Stimulated activated CD4-positive, alpha-beta T cell treated with anti-CD3 and anti-CD28 coated beads, Interleukin-4, amount 100 ng/mL, for 4 hours (primary cell): ENCODE measurements at places on chromosomes 3 and 15.
A peak's percentile ranks its signal among the peaks of the same experiment; 100 is the strongest.

DNA sequence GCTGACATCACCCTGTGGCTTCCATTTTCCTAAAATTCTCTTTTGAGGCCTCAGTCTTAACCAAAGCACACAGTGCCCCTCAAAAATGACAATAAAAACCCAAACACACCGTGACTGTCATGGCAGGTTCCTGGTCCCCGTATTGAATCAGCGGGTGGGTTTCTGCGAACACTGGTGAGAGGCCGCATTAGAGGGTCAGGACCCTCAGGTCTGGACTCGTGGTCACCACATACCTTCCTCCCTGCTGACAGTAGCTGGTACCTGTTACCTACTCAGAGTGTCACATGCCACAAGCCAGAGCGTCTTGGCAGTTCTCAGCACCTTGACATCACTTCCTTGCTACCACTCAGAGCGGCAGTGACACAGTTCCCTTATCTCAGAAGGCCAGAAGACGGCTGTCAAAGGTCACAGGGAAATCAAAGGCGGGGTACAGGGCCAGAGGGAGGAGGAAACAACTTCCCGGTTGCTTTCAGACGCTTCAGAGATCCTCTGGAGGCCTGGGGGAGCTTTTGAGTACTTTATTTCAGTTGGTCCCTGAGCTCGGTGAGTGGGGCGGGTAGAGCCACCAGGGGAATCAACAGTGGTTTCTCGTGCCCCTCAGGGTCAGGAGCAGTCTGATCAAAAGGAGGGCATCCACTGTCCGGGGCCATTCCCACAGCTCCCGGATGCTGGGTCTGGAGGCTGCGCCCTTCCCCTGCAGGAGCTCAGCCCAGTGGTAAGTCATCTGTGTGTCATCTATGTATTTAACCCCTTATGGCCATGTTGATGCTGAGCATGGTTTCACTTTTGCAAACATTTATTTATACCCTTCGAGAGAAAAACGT lies at the start of the genes CCR5AS and CCRL2:
CCR5AS (minus strand) TSS at position 279 of the 824 bp plus-strand sequence.
CCRL2 (plus strand) TSS at position 472 of the 824 bp plus-strand sequence. CDS start 821 bp downstream, outside the sequence.
- DNase-seq, result peak; percentile 3

GRCh38 chr15:74402873-74403587 lies 30.7 kb downstream of the SEMA7A start:
- peak; percentile 88 for DNase-seq

- DNase-seq, result no peak
Measured at GRCh38 chr15:55532944-55533343, 24.9 kb upstream of the DNAAF4 start.

- no peak for DNase-seq
Measured at GRCh38 chr15:70906842-70907241, 14.2 kb downstream of the LRRC49 start.

GRCh38 chr3:72976281-72976741 lies 20.3 kb upstream of the PPP4R2 start:
- DNase-seq, result no peak

- DNase-seq, result no peak
Measured at GRCh38 chr15:22808761-22809280, 22.4 kb downstream of the NIPA1 start.

GRCh38 chr15:76951220-76951619 lies 19.7 kb downstream of the RCN2 start:
- DNase-seq, result no peak

DNA sequence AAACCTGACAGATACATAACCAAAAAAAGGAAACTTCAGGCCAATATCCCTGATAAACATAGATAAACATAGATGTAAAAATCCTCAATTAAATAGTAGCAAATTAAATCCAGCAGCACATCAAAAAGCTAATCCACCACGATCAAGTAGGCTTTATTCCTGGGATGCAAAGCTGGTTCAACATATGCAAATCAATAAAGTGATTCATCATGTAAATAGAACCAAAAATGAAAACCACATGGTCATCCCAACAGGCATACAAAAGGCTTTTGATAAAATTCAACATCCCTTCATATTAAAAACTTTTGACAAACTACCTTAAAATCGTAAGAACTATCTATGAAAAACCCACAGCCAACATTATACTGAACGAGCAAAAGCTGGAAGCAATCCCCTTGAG lies 882.2 kb downstream of the NTRK3 start:
- no peak for DNase-seq

GRCh38 chr3:111749171-111750170 lies 109.6 kb upstream of the PHLDB2 start:
- no peak for DNase-seq

DNA sequence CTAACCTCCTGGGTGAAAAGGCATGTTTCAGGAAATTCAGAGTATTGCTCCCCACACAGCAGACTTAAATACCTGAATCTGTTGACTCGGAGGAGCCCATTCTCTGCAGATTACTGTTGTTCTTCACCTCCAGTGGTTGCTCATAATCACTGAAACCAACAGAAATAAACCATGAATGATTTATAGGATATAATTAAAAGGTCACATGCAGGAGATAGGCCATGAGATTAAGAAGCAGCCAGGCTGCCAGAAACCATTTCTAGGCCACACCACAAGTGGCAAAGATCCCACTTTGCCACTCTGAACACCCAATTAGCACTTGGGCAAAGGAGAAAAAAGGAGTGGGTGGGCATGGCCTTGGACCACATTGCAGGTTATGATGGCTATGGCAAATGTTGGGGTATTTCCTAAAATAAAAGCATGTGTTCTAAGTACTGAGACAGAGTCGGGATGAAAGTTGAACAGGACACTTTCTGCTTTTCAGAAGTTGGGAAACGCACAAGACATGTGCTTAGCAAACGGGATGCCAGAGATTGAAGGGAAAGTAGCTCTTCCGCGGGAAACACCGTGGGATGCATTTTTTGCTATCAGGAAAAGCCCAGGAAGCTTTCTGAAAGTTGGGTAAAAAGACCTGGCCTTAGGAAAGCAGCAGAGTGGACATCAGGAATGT lies 1.5 kb downstream of the CDC25A start:
- no peak for DNase-seq

GRCh38 chr3:197487911-197488391 lies 67.8 kb downstream of the BDH1 start:
- DNase-seq, result no peak

GRCh38 chr3:56443372-56443771 lies 24.9 kb downstream of the ERC2 start:
- no peak for DNase-seq

GRCh38 chr3:68295457-68295856 lies 636.9 kb downstream of the TAFA4 start:
- no peak for DNase-seq

DNA sequence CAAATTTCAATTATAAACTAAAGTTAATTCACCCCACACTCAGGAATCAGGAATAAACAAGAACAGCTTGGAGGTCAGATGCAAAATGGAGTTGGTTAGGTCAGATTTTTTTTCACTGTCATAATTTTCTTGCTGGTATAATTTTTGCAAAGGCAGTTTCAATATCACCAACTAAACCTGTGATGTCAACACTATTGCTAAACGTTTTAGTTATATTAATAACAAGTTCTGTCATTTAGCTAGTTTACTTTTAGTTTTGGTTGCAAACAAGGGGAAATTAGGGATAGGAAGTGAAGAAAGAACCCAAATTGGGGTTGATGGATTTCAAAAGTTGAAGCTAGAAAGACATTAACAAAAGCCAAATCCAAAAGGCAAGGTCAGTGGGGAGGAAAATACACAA lies 4.6 kb upstream of the CPB1 start:
- DNase-seq, result no peak

DNA sequence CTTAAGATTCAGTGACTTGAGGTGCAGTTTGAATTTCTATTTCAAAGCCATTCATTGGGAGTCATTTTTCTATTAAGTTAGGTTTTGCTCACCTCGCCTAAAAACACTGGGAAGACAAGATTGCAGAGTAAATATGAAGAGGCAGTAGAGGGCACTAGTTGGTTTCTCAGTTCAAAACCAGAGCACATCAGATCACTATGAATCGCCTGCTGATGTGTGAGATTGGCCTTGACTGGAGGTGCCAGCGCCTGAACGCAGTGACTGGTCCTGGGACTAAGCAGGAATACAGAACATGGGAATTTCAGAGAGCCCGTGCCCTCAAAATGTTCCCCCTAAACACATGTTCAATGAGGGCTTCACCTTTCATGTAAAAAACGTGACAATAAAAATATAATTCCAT lies 229.0 kb downstream of the ITPR1 start:
- DNase-seq, result no peak

GRCh38 chr3:11510001-11510340 lies 133.7 kb downstream of the VGLL4 start:
- DNase-seq, result no peak

GRCh38 chr3:177538750-177539730 lies 341.8 kb upstream of the TBL1XR1 start:
- DNase-seq, result no peak

DNA sequence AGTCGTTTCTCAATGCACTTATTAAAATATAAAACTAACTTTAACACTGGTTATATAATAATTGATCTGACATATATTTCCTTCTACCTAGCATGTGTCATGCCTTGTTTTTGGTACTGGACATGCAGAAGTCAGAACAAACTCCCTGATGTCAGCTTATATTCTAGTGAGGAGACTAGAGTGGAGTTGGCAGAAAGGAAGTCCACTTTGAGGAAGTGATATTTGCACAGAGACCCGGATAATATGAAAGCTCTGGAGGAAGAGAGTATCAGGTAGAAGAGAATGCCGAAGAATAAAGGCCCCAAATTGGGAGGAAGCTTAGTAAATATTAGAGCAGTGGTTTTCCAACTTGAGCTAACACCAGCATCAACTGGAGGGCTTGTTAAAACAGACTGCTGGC lies 24.6 kb upstream of the ZNF280D start:
- DNase-seq, result no peak

DNA sequence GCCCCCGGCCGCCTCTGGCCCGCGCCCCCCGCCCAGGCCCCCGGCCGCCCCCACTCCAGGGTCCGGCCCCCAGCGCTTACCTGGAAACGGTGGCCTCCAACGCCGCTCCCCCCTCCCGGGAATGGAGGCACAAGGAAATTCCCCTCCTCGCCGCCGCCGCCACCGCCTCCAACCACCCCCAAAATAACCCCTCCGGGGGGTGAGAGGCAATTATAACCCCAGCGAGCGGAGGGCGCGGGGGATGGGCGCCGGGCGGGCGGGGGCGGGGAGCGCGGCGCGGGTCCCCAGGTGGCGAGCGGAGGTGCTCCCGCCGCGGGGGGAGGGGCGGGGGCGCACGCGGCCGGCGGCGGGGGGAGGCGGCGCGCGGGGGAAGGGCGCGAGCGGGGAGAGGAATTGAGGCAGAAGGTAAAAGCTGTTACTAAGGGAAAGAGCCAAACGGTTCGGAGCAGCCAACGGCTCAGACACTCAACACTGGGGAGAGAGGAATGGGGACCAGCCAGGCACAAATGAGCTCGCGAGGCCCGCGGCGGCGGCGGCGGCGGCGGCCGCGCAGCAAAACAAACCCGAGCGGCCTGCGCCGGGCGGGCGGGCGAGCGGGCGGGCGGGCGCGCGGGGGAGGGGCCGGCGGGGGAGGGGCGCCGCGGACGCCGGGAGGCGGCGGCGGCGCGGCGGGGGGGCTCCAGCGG lies at the start of gene TBL1XR1:
TBL1XR1 (minus strand) TSS at position 442 of the 686 bp plus-strand sequence. CDS start 132,505 bp downstream, outside the sequence.
- DNase-seq, result peak; percentile 85

DNA sequence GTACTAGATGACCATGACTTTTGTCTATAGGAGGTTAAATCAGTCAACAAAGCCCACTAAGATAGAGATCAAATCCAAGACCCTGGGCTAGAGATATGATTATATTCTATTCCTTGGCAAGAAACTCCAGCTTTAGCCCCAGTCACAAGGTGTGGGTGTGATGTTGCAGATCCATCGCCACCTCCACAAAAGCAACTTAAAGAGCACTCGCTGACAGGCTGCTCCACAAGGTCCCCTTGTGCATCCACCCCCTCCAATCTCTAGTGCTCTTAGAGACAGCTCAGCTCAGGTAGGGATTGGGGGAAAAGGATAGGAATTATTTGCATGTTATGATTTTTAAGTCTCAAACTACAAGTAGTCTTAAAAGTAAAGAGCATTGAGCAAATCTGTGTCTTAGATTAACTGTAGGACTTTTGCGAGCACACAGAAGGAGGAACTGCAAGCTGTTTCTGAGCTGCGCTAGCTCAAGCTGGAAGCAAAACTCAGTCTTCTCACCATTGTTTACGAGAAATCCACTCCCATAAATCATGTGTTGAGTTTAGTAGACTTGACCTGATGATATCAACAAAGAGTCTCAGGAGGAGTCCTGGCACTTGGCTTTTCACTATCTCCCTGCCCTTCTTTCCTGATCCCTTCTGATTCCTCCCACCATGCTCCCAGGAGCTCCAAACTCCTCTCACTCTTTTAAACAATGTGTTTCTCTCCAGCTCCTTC lies 177.6 kb downstream of the STAC start:
- DNase-seq, result no peak

GRCh38 chr15:73626072-73626471 lies 7.1 kb downstream of the NPTN start:
- no peak for DNase-seq

GRCh38 chr15:59996298-59997041 lies 7.6 kb upstream of the FOXB1 start:
- DNase-seq, result no peak

- DNase-seq, result no peak
Measured at GRCh38 chr3:45017821-45018220, 8.3 kb upstream of the CLEC3B start.

DNA sequence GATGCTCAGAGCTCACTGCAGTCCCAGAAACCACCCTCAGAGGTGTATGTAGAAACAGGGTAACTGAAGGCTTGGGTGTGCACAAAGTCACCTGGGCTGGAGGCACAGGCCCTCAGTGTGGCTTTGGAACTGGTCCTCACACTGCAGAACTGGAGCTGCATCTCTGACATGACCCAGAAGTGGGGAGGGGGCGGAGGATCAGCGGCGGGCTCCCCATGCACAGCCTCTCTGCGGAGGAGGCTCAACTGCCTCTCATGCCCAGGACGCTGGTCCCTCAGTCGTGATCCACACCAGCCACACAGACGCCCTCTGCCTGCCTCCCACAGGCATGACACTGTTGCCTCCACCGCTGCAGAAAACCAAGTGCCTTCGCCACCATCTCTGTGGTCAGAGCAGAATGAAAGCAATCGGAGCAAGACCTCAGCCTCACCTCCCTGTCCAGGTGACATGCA lies 73.7 kb downstream of the TM2D3 start:
- DNase-seq, result no peak

GRCh38 chr3:32106929-32107362 lies 526 bp downstream of the GPD1L start:
- DNase-seq, result no peak

GRCh38 chr3:142962520-142963233 lies 797 bp downstream of the PAQR9 start:
- no peak for DNase-seq

DNA sequence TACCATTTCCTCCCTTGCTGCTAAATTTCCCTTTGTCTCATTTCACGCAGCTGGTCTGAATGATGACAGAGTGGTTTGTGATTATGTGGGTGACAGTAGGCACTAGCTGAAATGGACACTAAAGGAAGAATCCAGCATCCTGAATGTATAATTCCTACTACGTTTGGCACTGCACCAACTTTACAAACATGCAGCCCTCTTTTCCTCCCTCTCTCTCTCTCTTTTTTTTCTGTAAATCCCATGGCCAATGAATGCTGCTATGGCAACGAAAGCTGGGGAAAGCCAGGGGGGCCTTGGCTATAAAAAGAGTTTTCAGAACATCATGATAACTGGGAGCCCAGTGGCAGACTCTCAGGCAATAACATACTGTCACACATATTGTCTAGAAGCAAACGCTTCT lies 367.2 kb upstream of the AGTR1 start:
- DNase-seq, result no peak
